ENCODE measurements at places on chromosomes 5 and 9.

DNA sequence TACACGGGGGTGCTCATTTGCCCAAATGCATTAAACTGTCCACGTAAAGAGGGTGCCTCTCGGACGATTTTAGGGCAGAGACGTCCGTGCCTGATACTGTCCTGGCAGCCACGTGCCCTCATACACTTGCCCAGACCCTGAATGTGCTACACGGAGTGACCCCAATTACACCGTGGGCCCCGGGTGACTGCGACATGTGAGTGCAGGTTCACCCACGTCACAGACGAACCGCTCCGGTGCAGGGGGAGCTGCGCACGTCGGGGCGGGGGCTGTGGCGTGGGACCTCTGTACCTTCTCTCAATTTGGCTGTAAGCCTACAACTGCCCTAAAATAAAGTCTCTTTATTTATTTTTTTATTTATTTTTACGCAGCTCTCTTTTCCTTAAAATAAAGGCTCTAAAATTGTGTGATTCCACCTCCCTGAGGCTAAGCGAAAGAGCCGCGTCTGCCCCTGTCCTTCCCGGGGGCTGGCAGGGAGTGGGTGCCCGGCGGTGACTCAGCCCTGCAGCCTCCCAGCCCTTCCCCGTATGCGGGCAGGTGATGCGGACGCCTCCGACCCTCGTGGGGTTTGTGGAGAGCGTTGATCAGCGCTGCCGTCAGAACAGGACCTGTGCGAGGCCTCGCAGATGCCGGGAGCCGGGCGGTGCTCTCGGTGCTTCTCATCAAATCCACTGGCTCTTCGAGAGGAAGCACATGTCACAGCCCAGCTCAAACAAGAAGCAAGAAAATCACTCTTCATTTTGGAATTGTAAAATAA lies 9.2 kb upstream of the EGFL7 start:
- no peaks in the 10 kb centered on the region for H3K27me3 ChIP-seq
- H3K4me1 ChIP-seq = no peaks in the 10 kb centered on the region
- no peak overlapping the region for H3K27ac ChIP-seq
- H3K4me3 ChIP-seq = no peak overlapping the region

- H3K27me3 ChIP-seq = no peaks in the 10 kb centered on the region
- no peaks in the 10 kb centered on the region for H3K36me3 ChIP-seq
- H3K27ac ChIP-seq = no peak overlapping the region
- H3K4me3 ChIP-seq = no peak overlapping the region
Measured at GRCh38 chr9:107612136-107612535, 122.6 kb upstream of the KLF4 start.

DNA sequence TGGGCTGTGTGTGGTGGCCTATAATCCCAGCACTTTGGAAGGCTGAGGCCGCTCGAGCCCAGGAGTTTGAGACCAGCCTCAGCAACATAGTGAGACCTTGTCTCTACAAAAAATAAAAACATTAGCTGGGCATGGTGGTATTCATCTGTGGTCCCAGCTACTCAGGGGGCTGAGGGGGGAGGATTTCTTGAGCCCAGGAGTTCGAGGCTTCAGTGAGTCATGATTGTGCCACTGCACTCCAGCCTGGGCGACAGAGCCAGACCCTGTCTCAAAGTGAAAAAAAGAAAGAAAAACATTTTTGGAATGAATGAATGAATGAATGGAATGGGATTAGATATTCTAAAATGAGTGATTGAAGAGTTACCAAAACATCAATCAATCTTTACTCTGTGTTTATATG lies 85.8 kb downstream of the FGF1 start:
- no peak for DNase-seq
- H3K36me3 ChIP-seq = no peaks in the 10 kb centered on the region
- no peaks in the 10 kb centered on the region for H3K4me1 ChIP-seq
- H3K27me3 ChIP-seq = no peaks in the 10 kb centered on the region
- no peak overlapping the region for H3K4me3 ChIP-seq
- no peak overlapping the region for H3K27ac ChIP-seq

GRCh38 chr5:106171132-106171531 lies 1499.6 kb downstream of the EFNA5 start:
- no peaks in the 10 kb centered on the region for H3K36me3 ChIP-seq
- H3K4me1 ChIP-seq = no peaks in the 10 kb centered on the region
- no peak for DNase-seq
- H3K27ac ChIP-seq = no peak overlapping the region
- no peak overlapping the region for H3K4me3 ChIP-seq

- no peak overlapping the region for H3K4me3 ChIP-seq
- no peak for DNase-seq
- H3K36me3 ChIP-seq = no peaks in the 10 kb centered on the region
- no peak overlapping the region for H3K27ac ChIP-seq
- no peaks in the 10 kb centered on the region for H3K27me3 ChIP-seq
- no peaks in the 10 kb centered on the region for H3K4me1 ChIP-seq
Measured at GRCh38 chr5:168339109-168339771, 47.8 kb downstream of the WWC1 start.

GRCh38 chr9:2758162-2758897 lies 41.0 kb downstream of the KCNV2 start:
- no peak overlapping the region for H3K4me3 ChIP-seq
- DNase-seq = no peak
- H3K36me3 ChIP-seq = no peaks in the 10 kb centered on the region
- H3K4me1 ChIP-seq = no peaks in the 10 kb centered on the region
- H3K27me3 ChIP-seq = no peaks in the 10 kb centered on the region
